ENCODE measurements at places on chromosomes 5 and 9.

- DNase-seq = no peak
These were observed 68.2 kb downstream of the EBF1 start for GRCh38 chr5:159031513-159031912.

DNA sequence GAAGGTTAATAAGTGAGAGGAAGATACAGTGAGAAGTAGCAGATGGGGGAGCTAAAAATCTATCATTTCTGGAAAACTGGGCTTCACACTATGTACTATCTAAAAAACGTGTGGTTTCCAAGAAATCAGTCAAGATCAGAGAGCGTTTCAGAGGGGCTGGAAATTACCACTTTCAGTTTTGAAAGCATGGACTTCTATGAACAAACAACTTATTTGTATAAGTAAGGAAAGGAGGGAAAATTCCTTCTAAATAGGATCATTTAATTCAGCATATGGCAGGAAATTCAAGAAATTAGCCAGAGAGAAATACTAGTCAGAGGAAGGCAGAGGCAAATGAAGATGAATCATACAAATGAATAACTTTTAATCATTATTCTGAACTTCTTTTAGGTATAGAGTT is 11.3 kb downstream of the TNC start:
- no peak for DNase-seq

DNA sequence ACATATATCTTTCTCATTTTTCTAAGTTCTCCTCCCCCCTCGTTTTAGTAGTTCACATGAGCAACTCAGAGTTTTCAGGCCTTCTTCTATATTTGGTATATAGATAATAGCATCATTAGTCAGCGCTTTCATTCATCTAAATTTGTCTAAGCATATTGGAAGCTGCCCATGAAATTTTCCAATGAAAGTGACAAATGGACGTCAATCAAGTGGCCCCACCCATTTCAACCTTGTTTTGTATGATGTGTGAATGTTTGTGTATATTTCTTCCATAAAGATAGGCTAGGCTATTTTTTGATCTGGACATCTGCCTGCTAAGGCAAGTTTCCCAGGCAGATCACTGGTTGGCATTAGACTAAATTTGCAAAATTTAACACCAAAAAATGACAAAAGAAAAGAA is 104.0 kb upstream of the SSBP2 start:
- no peak for DNase-seq

DNA sequence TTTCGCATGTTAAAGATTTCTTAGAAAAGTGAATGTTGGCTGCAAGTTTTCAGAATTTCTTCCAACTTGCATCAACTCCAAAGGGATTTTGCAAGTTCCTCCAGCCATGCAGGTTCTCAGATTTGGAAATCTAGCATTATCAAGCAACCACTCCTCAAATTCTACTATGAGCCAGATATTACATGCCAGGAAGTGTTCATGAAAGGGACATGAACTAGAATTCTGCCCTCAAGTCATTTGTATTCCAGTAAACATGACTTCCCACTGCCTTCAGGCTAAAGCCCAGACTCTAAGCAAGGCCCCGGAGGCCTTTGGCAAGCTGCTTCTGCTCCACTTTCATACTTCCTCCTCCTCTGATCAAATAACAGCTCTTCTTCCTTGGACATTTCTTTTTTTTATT is 111.3 kb upstream of the PAPPA start:
- no peak for DNase-seq

- DNase-seq = no peak
These were observed 251.3 kb upstream of the GRAMD2B start for GRCh38 chr5:126171916-126172315.

DNA sequence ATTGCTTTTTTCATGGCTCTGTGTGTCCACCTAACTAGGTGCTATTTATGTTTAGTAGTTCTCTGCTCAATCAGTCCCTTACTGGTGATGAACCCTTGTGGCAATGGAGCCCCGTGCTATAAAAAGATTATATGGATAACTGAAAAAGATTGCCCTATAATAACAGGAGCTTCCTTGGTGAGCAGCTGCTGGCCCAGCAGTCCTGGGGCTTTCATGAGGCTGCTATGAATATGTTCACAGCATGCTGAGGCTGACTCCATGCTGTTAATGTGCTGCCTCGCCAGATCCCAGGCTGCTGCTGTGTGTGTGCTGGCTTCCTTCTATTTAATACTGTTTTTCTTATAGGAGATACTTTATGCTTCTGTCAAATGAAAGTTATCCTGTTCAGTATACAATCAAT is 357.5 kb downstream of the TAF11L14 start:
- no peak for DNase-seq
